ENCODE measurements at places on chromosomes 5 and 9.

GRCh38 chr9:107439991-107440456 is 49.5 kb downstream of the KLF4 start:
- DNase-seq: no peak

DNA sequence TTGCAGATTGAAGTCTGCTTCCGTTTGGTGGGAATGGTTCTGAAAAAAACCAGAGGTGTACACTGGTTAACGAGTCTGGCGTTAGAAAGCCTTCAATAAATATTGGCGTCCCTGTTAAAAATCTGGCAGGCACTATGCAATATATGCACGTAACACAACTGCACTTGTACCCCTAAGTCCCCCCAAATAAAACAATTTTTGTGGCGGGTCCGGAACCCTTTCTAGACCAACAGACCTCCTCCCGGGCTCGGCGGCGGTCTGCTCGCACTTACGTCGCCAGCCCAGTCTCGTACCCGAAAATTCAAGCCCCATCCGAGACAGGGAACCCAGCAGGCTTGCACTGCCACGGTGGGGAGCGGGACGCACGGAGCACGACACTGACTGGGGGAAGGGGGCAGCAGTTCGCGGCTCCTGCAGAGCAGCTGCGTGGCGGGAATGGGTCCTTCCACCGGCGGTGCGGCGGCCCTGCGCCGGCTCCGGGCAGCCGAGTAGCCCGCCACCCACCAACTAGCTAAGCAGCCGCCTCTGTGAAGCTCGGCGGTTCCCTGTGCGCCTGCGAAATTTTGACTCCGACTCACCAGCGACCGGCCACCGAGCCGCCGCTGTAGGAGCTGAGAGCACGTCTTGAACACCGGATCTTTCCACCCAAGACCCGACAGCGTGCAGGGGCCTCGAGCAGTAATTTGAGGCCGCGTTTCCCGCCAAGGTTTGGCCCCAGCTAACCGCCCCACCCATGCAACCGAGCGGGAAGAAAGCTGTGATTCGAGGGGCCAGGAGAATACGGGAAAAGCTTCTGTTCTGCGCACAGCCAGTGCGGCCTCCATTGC is 3.9 kb downstream of the MCIDAS start:
- peak; percentile 54 for DNase-seq

GRCh38 chr9:134744385-134745295 is 103.0 kb downstream of the COL5A1 start:
- no peak for DNase-seq

DNA sequence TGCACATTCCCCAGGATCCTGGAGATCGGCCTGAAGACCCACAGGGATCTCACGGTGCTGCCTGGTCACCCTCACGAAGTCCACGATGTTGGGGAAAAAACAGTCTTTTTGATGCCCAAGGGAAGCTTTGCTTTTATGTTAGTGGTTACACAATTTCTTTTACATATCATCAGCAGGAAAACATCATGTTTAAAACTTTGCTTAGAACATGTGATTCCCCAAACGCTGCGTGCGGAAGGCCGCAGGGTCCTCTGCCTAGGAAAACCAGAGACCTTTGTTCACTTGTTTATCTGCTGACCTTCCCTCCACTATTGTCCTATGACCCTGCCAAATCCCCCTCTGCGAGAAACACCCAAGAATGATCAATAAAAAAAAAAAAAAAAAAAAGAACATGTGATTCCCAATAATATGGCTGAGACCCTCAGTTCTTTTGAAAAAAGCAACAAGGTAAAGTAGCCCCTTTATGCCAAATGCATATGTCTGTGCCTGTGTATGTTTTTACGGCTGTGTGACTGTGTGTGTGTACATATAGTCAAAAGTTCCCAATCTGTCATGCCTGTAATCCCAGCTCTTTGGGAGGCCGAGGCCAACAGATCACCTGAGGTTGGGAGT is 11.5 kb upstream of the AGPAT2 start:
- no peak for DNase-seq
